Hematopoietic multipotent progenitor cell treated with erythropoietin and hydrocortisone succinate and interleukin-3 and kit ligand, for 4 days (in vitro differentiated cells): ENCODE measurements at places on chromosomes 16 and 17.
A peak's percentile ranks its signal among the peaks of the same experiment; 100 is the strongest.

DNA sequence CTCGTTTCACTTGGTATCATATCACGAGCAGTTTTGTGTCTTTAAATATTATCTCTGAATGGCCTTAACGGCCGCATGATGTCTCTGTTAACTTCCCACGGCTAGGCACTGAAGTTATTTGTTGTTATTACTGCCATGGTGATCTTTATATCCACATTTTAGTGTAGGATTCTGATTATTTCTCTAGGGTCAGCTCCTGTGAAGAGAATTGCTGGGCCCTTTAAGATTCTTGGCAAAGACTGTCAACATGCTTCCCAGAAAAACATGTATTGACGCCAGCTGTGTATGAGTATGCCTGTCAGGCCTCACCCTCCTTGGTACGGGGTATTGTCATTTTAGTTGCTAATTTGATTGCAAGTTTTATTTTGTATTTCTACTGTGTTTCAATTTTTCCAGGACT, 263.5 kb downstream of the SNX29 start:
- no peak for DNase-seq

DNA sequence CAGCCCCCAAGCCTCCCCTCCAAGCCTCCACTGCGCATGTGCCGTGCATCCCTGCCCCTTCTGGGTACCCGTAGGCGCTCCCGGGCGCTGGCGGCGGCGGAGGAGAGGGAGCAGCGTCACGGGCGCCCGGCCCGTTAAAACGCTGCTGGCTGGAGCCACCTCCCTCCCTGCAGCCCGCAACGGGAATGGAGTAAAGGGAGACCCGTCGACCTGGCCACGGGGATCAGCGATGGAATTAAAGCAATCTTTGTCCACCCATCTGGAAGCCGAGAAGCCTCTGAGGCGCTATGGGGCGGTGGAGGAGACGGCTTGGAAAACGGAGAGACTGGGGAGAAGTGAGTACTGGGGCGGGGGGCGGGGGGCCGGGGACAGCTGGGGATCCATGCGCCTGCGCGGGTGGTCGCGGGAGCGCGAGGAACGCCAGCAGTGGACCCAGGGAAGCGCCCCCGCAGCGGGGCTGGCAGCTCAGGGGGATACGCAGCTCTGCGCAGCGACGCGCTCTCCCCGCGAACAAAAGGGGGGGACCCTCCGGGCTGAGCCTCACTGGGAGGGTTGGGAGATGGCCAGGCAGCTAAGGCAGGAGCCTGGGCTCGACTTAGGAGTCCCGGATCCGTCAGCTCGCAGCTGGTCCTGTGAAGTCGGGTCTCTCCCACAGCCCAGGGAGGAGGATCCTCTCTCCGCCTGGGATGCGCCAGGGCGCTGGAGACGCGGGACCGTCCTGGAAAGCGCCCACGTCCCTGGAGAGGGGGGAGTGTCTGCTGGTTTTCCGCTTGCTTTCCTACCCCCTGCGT, at the start of gene BMERB1:
BMERB1 (plus strand) TSS at position 164 of the 791 bp plus-strand sequence; CDS start at position 230, 66 bp downstream.
- peak; percentile 76 for DNase-seq

GRCh38 chr16:4676831-4677230, 16.5 kb upstream of the NUDT16L1 start:
- DNase-seq: no peak

GRCh38 chr17:77999413-78000173, 41.1 kb downstream of the TNRC6C start:
- DNase-seq: peak; percentile 26

- DNase-seq: no peak
These were observed 1.7 kb downstream of the SMARCD2 start for GRCh38 chr17:63840591-63841349.

GRCh38 chr16:86982912-86983311, 334.3 kb downstream of the C16orf95 start:
- DNase-seq: no peak

GRCh38 chr16:2495041-2495440, 18.7 kb upstream of the ATP6V0C start:
- DNase-seq: no peak

DNA sequence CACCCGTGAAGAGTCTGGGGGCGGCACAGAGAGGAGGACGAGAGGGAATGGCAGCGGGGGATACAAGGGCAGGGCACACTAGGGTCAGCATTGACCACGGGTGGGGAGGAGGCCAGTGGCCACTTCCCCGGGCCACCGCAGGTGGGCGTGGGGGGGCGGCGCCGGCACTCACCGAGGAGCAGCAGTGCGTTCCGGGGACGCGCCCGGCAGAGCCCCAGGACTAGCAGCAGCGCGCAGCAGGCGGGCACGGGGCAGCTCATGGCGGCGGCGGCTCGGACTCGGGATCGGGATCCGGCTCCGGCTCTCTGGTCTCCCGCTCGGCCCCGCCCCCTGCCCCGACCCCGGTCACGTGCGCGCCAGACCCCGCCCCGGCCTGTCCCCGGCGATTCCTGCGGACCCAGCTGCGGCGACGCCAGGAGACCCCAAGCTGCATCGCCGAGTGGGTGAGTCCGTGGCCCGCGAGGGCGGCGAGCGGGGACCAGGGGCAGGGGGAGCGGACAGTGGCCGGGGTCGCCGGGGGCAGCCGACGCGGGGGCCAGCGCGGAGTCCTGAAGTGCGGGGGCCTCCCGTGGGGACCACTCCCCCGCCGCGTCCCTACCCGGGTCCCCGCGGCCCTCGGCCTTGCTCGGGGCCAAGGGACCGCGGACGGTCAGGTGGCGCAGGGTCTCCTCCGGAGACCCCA, at the start of the genes SGSH and SLC26A11:
SGSH (minus strand) TSS at position 280 of the 682 bp plus-strand sequence; CDS start at position 260, 20 bp downstream.
SLC26A11 (plus strand) TSS at position 374 of the 682 bp plus-strand sequence. CDS start 1,134 bp downstream, outside the sequence.
- peak; percentile 31 for DNase-seq

- DNase-seq: no peak
These were observed 99.2 kb downstream of the ZNF778 start for GRCh38 chr16:89316701-89317100.

GRCh38 chr17:5640726-5641125, 56.4 kb upstream of the NLRP1 start:
- no peak for DNase-seq

GRCh38 chr16:35795361-35796029, 2336.1 kb downstream of the TP53TG3F start:
- DNase-seq: no peak

GRCh38 chr17:50076591-50077235, 18.4 kb upstream of the PDK2 start:
- DNase-seq: no peak

GRCh38 chr17:10161386-10161785, 37.0 kb downstream of the GAS7 start:
- DNase-seq: no peak

DNA sequence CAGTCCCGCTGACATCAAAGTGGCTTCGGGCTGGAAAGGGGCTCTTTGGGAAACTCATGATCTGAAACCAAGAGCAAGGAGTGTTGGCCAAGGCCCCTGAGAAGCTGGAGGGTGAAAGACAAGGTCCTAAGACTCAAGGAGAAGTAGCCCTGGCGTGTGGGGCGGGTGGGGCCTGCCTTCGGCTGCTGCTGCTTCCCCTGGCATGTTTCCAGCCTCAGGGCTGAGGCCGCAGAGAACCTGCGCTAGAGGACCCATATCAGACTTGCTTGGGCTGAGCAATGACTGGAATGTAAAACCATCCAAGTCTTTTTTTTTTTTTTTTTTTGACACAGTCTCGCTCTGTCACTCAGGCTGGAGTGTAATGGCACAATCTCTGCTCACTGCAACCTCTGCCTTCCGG, 67.5 kb upstream of the GCSH start:
- DNase-seq: peak; percentile 22

DNA sequence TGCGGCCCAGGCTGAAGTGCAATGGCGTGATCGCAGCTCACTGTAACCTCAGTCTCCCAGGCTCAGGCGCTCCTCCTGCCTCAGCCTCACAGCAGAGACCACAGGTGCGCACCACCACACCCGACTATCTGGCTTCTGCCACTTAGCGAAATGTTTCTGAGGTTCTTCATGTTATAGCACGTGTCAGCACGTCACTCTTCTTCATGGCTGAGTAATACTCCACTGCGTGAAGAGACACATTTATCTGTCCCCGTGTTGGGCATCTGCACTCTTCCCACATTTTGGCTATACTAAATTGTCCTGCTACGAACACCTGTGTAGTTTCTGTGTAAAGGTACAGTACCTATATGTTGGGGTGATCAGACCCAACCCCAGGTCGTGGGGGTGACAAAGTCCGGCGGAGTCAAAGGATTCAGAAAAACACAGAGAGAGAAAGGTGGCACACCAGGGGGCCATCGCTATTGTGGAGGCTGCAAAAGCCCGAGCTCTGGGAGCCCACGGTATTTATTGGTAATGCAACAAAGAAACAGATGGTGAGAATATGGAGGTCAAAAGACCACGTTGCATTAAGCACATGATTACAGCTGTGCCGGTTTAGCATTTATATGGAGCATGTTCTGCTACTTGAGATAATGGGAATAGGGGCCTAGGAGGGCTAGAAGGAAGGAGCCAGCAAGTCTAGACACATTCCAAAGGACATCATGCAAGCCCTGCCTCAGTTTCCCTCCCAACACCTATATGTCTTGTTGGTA, 851 bp upstream of the DPEP1 start:
- DNase-seq: no peak

- no peak for DNase-seq
These were observed 26.0 kb downstream of the FA2H start for GRCh38 chr16:74748616-74749026.
